ENCODE measurements at places on chromosomes 12 and 14.

- no peak for DNase-seq
These were observed 179.2 kb upstream of the PDE3A start for GRCh38 chr12:20188930-20189653.

GRCh38 chr12:81303935-81304334 is 226.1 kb downstream of the ACSS3 start:
- DNase-seq, result no peak

DNA sequence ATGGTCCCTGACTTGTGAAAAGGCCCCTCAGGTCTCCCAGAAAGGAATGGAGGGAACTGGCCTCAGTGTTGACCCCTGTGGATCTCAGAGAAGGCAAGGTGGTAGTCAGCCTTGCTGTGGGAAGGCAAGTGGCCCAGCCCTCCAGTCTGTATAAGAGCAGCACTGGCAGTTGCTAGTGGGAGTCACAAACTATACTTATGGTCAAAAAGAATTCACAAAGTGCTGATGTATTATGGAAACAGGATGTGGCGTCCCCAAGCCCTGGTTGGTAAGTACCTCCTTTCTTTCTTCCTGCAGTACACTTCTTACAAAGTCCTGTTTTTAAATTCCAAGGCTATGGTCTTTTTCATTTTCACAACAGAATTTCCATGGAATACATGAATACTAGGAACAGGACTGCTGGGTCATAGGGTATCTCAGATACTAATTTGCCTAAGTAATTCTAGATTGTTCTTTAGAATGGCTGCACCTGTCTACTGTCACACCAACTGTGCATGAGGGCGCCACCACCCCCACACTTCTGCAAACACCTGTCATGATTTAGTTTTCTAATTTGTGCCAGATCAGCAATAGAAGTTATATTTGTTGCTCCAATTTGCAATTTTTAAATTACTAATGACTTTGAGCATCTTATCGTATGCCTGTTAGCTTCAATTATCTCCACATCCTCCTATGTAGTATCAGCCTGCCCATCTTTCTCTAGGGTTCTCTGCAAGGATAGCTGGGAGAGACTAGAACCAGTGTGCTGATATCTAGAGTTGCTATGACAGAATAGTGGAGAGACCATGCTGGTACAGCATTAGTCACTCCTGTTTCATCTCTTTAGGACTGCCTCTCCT is 40.7 kb upstream of the TMEM263 start:
- DNase-seq, result peak; percentile 11

- DNase-seq, result no peak
These were observed 70.4 kb downstream of the IFNG start for GRCh38 chr12:68089101-68089500.

DNA sequence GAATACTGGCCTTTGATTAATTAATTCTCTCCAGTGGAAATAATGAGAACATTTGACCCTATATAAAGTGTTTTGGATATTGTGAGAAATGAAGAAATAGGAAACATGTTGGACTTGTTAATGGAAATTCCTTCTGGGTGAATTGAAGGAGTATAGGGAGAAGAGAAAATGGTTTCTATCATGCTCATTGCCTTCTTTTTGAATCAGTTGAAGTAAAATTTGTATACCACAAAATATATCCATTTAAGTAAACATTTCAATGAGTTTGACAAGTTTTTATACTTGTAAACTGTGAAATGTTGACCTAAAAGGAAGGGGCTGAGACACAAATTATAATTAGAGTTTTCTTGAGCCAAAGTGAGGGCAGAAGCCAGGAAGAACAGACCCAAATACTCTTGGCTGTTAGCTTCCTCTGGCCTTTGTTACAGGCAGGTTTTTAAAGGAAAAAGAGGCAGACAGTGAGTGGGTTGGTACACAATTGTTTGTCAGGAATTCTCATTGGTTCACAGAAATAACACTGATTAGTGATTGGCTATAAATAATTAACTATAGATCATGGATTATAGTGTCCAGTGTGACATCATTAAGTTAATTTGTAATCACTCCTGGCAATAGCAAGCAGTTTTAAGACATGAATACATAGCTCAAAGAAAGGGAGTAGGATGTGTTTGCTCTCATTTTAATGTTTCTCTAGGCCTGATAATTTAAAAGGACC is 826 bp downstream of the ZNF705A start:
- DNase-seq, result no peak

GRCh38 chr12:15256761-15257160 is 35.5 kb upstream of the RERG start:
- DNase-seq, result no peak

GRCh38 chr12:131196220-131196619 is 242.5 kb downstream of the ADGRD1 start:
- no peak for DNase-seq

DNA sequence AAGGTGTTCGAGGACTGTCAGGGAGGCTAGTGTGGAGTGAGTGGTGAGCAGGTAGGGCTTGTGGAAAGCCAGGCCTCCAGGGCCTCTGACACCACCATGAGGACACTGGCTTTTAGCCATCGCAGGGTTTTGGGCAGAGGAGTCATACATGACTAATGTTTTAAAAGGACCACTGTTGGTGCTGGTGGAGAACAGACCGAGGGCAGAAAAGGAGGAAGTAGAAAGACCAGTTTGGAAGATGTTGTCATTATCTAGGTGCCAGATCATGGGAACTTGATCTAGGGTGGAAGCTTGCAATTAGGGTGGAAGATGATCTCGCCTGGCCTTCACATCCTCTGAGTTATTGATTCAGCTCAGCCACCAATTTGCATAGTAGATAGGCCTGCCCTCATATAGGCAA is 144.2 kb downstream of the C12orf75 start:
- DNase-seq, result no peak

DNA sequence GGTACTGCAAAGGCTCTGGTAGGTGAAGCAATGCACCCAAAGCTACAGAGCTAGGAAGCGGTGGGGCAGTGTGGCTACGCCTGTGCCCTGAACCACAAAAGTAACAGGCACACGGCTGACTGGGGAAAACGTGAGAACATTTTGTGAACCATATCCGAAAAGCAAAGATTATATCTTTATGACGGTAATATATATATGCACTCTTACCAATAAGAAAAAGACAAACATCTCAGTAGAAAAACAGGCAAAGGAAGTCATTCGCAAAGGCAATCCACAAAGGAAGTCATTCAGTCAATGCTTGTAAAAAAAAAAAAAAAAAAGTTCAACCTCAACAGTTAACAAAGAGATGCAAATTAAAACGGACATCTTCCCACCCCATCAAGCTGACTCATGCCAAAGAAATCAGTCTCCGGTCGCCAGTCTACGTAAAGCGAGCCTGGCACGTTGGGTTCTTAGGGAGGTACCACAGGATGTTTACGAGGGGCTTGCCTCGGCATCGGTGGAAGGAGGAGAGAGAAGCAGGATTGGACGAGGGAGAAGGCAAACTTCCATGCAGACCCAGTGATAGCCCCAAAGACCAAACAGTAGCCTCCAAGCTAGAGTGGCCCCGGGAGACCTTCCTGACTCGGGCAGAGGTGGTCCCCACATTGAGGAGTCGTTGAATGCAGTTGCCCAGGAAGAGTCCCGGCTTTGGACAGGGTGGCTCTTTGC is 39.4 kb upstream of the PPP2R5C start:
- peak; percentile 78 for DNase-seq

DNA sequence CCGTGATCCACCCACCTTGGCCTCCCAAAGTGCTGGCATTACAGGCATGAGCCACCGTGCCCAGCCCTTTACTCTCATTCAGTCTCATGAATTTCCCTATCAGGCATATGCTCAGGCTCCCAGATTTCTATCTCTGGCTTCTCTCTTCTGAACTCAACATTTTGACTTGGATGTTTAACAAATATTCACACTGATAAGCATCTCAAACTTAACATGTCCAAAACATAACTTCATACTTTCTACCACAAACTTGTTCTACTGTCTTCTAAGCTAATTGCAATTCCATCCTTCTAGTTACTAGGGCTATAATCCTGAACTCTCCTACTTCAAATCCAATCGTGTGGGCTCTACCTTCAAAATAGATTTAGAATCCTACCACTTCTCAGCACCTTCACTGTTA is 73.9 kb upstream of the PAWR start:
- no peak for DNase-seq

GRCh38 chr12:43942379-43942778 is 106.5 kb downstream of the TMEM117 start:
- no peak for DNase-seq

- DNase-seq, result no peak
These were observed 26.7 kb downstream of the NTN4 start for GRCh38 chr12:95763809-95764253.

- no peak for DNase-seq
These were observed 69.1 kb upstream of the GALNT9 start for GRCh38 chr12:132398386-132398991.

- no peak for DNase-seq
These were observed 118.9 kb downstream of the NPAS3 start for GRCh38 chr14:33057585-33057984.
